ENCODE measurements at places on chromosomes 1 and 21.

GRCh38 chr1:187689129-187689528, 860.4 kb downstream of the PLA2G4A start:
- DNase-seq: no peak

- DNase-seq: no peak
These were observed 65.9 kb downstream of the WDR64 start for GRCh38 chr1:241717975-241718374.

- DNase-seq: no peak
These were observed 53.0 kb upstream of the CPLANE2 start for GRCh38 chr1:16289959-16290358.

DNA sequence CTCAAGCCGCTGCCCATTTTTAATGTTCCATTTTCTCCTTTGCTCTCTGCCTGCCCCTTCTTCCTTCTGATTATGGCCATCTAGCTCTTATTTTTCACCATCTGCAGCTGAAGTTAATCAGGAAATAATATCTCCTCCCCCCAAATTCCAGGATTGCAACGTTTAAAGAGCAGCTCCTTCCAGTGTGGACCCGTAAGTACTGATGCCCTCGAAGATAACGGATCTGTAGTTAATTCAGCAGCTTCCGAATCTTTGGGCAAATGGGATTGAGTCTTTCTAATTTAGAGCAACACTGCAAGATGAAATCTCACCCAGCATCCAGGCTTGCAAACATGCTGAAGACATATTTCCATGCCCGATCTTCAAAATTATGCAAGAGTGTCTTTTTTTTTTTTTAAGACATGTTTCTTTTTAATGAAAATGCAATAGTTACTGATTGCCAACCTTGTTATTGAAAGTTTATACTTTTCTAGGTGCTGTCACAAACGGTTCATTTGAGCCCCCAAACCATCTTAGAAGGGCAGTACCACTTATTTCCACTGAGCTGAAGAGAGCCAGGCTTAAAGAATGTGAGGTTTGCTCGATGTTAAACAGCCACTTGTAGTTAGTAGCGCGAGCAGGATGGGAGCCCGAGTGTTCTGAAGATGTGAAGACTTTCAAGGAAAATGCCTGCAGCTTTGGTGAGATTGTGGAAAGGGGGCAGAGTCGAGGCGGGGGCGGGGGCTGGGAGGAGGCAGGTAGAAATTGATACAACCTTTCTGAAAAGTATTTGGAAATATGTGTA, 10.9 kb upstream of the RCAN3 start:
- DNase-seq: no peak

- DNase-seq: peak; percentile 80
These were observed 35.1 kb downstream of the NUAK2 start for GRCh38 chr1:205286335-205286950.

GRCh38 chr1:210692796-210693195, 364.1 kb downstream of the HHAT start:
- no peak for DNase-seq

DNA sequence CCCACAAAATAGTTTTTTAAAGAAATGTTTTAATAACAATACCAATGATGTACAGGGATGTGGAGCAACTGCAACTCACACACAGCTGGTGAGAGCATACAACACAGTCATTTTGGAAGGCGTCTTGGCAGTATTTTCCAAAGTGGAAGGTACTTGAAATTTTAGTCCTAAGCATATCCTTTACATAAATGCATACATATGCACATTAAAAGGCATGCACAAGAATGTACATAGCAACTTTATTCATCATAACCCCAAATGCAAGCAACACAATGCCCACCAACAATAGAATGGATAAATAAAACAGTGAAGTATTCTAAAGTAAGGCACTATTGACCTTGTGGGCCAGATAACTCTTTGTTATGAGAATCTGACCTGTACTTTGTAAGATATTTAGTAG, 310.1 kb upstream of the ADGRL2 start:
- DNase-seq: no peak

- no peak for DNase-seq
These were observed 397.7 kb upstream of the POU3F1 start for GRCh38 chr1:38444311-38444710.

- no peak for DNase-seq
These were observed 7.6 kb downstream of the DFFB start for GRCh38 chr1:3864884-3865283.

GRCh38 chr1:226520640-226521355, 27.8 kb upstream of the STUM start:
- DNase-seq: no peak

DNA sequence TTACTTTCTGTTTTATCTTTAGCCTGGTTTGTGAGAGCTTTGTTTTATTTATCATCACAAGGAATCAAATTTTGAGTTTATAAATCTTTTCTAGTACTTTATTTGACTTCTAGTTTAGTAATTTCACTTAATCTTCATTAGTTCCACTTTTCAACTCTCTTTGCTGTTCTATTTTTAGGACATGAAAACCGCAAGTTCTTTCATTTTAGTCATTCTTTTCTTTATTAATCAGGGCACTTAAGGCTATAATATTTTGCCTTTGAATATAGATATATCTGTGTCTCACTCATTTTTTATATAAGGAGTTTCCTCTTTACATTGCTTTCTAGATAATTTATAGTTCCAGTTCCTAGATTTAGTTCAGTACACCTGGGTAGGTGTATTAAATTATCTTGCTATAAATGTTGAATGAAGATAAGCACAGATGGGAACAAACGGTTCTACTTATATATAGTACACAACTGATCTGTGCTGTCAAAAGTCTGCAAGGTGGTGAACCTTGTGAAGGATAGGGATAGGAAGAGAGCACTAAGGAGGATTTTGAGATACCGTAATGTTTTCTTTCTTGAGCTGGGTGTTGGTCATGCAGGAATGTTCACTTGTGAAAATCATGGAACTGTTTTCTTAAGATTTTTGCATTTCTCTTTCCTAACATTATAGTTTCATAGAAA, 402.3 kb downstream of the RYR2 start:
- DNase-seq: no peak

GRCh38 chr1:1124508-1124785, 8.6 kb upstream of the C1orf159 start:
- DNase-seq: no peak

GRCh38 chr1:172646653-172647052, 12.2 kb upstream of the FASLG start:
- DNase-seq: no peak

DNA sequence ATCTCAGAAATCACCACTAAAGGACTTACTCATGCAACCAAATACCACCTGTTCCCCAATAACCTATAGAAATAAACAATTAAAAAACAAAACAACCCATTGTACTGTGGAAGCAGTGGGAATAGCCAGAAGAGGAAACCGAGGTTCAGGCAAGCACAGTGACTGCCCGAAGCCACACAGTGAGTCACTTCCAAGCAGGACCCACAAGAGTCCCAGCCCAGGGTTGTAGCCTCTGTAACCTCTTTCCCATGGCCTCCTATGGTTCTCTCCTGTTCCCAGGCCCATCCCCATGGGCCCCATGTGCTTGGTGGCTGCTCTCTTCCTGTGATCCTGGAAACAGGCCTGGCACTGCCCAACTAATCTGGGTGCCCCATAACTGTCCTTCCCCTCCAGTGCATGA, 29.0 kb upstream of the HTR1D start:
- no peak for DNase-seq

DNA sequence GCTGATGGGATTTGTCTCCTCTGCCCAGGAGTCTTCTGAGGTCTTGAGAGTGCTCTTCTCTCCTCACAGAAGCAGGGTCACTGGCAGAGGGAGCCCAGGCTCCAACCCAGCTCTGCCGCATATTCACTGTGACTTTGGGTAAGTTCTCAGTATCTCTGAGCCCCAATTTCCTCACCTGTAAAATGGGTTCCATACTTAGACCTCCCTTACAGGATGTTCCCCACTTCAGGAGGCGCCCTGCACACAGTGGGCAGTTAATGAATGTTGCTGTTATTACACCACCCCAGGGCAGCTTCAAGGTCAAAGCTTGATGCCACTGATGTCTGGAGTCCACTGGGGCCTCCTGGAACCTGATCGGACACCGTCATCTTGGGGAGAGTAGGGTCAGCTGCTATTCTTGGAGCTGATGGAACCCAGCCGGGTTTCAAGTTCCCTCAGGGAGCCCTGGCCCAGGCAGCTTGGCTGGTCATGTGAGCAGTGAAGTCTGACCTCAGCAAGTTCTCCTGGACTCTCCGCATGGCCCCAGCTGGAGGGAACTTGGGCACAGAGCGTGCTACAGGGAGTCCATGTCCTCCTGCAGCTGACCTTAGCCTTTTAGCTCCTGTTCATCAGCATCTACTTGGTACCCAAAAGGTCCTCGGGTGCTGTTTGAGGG, 21.8 kb downstream of the COA7 start:
- no peak for DNase-seq

DNA sequence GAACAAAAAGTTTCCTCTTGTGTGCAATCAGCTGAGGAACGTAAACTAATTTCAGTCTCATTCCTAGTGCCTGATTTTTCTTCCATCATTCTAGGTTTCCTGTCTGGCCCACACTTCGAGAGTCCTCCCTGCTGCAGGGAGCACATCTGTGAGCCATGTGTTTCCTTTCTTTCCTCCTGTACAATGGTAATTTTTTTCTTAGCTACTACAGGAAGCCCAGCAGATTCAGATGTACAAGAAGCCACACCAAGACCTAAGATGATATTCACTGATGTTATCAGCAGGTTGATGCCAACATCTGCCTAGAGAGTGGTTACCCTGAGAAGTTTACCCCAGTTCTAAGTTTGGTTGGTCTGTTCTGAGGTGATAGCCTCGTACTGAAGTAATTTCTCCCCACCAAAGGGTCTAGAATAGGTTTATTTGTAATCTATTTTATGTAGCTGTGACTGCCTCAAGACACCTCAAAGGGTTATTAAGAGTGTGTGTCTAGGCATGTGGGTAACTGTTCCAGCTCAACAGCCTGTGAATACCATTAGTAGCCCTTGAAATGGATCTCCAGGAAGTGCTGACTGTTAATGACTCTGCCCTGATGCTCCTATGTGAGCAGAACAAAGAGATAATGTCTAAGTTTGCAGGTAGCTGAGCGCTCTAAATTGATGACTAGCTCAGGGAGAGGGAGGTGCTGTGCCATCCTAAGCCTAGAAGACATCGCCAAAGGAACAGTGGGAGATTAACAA, 31.7 kb upstream of the CLDN14 start:
- DNase-seq: no peak

- no peak for DNase-seq
These were observed 64.3 kb downstream of the OLFML3 start for GRCh38 chr1:114043548-114043947.

- DNase-seq: peak; percentile 80
These were observed 9.0 kb downstream of the NPPA start for GRCh38 chr1:11838349-11839272.

DNA sequence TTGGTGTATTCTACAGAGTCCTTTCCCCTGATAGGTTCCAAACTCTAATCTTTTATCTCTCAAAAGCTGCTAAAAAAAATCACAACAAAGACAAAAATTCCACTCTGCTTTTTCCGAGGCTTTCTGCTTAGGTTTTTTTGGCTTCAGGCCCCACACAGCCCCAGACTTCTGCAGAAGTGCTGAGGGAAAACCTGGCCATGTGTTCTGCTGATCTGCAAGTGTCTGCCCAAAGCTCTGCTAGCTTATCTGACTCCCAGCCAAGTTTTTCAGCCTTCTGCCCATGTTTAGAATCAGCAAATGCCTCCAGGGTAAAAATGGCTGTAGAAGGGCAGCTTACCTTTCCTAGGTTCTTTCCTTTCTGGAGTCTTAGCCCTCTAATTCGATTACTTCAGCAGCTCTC, 28.4 kb downstream of the DISP3 start:
- no peak for DNase-seq

DNA sequence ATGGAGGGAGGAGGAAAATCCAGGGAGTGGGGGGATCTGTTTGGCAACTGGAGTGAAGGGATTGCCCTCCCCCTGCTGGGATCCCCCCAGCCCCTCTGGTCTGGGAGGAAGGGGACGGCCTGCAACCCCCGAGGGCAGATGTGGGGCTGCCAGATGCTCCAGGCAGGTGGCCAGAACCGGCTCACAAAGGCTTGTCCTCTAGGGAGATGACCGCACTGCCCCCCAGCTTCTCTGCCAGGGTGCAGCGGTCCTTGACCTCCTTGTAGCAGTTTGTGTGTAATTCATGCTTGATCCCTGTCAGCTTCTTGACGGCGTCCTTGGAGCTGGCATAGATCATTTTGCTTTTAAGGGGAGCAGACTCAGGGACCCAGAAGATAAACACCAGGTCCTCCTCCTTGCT, 69.2 kb downstream of the ROR1 start:
- no peak for DNase-seq
